ENCODE measurements at places on chromosomes 16 and 17.

- peak; percentile 35 for DNase-seq
Measured at GRCh38 chr17:48878920-48879898, 13.4 kb upstream of the ATP5MC1 start.

DNA sequence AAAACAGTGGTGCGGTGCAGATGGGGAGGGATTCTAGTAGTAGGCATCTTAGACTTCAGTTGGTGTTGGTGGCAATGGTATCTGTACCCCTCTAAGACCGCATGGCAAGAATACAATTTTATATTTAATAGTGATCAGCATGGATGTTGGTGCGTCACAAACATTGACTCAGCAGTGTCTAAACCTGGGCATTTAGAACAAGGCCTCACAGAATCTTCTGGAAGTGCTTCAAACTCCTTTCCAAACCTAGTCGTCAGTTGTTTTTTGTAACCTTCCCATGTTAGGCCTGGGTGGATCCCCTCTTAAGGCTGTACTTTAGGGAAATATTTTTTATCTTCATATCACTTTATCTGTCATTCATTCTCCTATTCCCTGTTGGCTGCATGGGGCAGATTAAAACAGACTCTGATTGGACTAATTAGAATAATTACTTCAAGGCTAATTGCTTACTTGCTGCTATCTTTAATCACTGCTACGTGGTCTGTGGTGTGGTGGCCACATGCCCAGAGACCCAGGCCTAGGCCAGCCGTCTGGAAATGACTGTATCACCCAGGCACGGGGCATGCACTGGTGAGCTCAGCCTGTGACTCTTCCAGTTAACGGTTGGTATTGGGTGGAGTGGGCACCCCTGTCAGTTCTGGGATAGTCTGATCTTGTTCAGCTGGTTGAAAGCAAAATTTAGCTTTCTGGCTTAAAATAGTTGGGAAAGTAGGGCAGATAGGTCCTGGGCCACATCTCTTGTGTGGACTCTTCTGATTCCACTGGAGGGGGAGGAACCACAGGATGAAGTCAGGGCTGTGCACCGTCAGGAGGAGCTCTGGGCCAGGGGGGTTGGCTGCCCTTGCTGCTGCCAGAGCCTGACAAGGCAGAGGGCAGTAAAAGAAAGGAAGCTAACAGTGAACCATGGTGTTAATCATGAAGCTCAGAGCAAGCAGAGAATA, 4.5 kb downstream of the ALKBH5 start:
- no peak for DNase-seq

DNA sequence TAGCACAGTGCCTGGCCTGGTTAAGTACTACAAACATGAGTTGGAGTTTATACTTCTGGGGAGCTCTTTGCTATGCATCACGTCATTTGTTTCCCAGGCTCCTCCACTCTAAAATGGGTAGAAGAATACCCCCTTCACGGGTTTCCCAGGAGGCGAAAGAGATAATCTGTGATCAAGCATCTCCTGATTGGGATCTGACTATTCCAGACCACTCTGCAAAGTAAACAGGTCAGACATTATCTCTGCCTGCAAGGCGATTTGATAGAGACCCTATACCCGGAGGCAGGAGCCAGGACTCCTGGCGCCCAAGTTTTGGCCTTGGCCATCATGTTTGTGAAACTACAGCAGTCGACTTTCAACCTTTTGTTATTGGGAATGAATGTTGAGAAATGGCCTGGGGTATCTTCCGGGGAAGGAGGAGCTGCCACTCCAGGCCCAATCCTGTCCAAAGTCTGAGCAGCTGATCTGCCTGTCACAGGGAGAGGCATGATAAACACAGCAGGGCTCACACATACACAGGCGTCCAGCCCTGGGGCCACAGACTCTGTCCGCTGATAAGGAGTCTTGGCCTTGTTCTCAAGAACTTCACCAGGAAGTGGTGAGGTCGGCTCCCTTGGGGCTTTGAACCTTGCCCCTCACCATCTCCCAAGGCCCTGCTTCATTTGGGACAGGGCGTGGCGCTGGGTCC, 199.9 kb downstream of the MAF start:
- DNase-seq = no peak

DNA sequence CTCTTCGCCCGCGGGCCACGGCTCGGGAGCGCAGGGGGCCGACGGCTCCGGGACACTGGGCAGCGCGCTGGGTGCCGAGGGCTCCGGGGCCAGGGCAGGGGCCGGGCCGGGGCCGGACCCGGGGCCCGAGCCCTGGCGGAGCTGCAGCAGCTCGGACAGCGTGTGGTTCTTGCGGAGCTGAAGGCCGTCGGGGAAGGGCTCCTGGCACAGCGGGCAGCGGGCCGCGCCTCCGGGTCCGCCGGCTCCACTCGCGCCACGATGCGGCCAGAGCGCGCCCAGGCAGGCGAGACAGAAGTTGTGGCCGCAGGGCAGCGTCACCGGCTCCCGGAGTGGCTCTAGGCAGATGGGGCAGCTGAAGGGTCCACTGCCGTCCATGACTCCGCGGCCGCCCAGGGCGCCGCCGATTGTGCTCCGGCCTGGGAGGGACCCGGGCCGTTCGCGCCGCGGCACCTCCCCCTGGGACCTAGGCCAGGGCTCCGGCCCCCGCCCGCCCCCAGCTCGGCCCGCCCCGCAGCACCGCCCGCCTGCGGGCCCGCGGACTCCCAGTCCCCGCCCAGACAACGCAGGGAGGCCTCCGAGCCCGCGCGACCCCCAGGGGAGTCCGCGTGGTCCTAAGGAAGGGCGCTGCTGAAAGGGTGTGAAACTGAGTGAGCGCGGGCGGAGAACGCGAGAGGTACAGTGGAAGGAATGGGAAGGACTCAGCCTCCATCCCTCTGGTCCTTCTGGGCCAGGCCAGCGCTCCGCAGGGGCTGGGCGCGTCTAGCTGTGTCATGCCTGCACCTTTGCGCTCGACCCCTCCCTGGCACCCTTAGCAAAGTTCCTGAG, at the start of gene TRIM47:
TSS of gene TRIM47 (minus strand) at position 408 of the 825 bp plus-strand sequence. CDS start at position 375, 33 bp downstream.
- DNase-seq = no peak

GRCh38 chr16:26951950-26952349, 114.8 kb upstream of the C16orf82 start:
- DNase-seq = no peak

GRCh38 chr16:20910781-20911321, 10.3 kb downstream of the LYRM1 start:
- DNase-seq = no peak

DNA sequence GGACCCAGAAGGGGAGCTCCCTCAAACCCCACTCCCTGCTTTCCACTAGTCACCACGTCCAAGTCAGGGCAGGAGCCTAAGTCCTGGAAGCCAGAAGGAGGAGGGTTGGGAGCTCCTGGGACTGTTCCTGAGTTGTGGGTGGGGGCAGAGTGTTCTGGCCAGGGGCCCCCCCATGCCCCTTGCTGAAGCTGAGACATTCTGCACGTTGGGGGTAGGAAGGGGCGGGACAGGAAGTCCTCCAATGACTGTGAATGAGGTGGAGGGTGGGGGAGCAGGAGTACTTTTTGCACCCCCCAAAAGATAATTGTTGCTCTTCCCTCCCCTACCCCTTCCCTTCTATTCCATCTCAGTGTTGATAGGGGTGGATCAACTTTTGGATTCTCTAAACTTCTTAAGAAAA, 21.4 kb upstream of the C17orf113 start:
- DNase-seq = no peak

- DNase-seq = no peak
Measured at GRCh38 chr17:79543531-79543930, 67.3 kb downstream of the RBFOX3 start.

DNA sequence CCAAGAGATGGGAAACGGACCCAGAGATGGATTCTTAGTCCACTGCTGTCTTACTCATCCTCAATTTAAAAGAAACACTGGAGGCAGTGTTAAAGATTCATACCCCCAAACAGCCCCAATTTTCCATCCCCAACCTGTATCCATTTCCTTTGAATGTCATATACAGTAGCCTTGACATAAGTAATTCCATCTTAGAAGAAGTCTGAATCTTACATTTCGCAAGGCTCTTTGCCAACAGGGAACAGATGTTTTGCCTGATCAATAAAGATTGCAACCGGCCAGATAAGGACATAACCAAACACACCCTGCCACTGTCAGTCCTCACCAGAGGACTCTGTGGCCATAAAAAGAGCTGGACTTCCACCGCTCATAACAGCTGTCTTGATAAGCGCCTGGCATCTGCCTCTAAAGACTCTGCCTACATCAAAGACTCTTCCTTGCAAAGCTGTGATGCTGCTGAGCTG, 59.0 kb upstream of the MED9 start:
- no peak for DNase-seq

DNA sequence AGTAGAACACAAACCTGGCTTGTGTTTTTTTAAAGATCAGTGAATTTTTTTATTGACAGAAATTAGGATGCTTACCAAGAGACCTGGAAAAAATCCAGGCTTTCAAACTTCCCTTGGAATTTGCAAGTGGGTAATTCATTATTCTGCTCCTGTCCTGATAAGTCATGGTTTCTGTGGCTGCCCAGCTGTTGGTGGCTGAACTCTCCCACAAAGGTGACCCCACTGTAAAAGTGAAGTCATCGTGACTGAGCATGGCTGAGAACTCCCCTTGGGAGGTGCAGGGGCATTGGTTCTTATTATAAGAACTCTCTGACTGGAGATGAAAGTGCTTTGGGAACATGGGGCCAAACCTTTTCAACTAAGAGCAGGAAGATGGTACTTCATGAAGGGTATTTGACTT, 46.6 kb upstream of the TANC2 start:
- no peak for DNase-seq

DNA sequence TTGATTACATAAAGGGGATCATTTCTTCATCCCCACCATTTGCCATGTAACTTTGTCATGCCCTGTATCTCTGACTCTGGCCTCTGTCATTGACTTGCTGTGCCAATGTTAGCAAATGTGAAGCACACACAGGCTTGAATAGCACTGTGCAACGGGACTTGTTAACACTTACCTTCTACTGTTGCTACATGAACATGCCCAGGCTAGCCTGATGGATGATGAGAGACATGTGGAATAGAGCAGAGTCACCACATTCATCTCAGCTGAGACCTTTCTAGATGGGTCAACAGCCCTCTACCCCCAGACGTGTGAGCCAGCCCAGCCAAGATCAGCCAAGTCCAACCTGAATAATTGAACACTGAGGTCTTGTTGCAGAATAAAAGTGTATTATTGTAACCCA, 162.1 kb upstream of the SALL1 start:
- DNase-seq = no peak

DNA sequence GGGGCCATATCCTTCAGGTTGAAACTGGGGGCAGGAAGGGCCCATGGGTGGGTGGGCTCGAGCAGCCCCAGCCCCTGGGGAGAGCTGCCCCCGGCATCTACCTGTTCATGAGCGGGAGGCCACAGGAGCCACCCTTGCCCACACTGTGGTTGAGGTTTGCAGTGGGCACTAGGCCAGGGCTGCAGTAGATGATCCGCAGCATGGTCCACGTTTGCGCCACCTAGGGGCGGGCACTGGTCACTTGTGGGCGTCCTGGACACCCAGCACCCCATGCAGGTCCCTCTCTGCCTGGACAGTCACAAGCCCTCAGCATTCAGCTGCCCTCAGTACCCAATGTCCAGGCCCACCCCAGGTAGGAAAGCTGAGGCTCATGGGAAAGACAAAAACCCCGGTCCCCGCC, 1.8 kb upstream of the JMJD8 start:
- no peak for DNase-seq

DNA sequence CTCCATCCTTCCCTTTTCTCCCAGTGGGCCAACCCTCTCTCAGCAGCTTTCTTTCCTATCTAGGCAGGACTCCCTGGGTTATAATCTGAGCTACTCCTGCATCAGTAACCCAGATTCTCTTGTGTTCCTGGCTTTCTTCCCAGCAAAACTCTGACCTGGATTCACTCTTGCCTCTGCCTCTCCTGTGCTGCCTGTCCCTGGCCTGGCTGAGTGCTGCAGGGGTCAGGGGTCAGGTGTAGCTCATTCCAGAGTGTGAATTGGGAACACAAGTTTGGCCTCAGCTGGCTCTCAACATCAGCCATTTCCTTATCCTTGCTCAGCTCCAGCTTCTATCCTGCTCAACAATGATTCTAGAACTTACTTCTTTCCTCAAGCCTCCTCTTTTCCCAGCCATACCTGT, 2.5 kb upstream of the ST6GALNAC2 start:
- DNase-seq = no peak

GRCh38 chr17:64499805-64500486, 3.1 kb upstream of the POLG2 start:
- DNase-seq = no peak

Measured in stimulated activated CD8-positive, alpha-beta memory T cell treated with anti-CD3 and anti-CD28 coated beads, Interleukin-7, amount 100 ng/mL, for 1 hour (primary cell).